PC-9 (cell line): ENCODE measurements at places on chromosomes 11 and 22.
A peak's percentile ranks its signal among the peaks of the same experiment; 100 is the strongest.

- DNase-seq, result no peak
These were observed 100.8 kb downstream of the KIAA1671 start for GRCh38 chr22:25053153-25053805.

DNA sequence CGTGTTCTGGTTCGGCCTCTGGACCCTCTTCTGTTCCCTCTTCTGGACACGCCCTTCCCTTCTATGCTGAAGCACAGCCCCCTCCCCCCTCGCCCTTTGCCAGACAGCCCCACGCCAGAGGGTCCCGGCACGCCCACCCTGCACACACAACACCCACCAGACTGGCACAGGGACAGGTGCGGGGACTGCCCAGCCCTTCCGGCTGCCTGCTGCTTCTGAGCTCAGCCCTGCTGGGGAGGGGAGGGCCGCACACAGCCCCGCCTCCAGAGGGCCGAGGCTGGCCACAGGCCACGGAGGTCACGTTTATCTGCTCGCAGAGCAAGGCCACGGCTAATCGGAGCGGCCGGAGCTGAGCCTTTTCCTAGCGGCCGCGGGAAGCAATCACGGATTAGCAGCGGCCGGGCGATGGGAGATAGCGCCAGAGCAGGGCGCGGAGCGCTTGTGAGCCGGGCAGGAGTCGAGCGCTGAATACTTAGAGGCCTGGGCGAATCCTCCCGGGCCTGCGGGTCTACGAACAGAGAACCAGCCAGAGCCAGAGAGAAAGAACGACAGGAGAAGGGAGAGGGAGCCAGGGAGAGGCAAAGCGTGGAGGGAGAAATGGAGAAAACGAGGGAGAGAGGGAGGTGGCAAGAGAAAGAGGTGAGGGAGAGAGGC lies 21.5 kb downstream of the OTUB1 start:
- DNase-seq, result peak; percentile 74

- no peak for DNase-seq
These were observed 26.4 kb downstream of the VPS37C start for GRCh38 chr11:61134801-61135257.

- DNase-seq, result peak; percentile 47
These were observed 24.2 kb downstream of the UBE2L3 start for GRCh38 chr22:21591695-21592094.

GRCh38 chr22:36301851-36302250 lies 48.9 kb downstream of the APOL1 start:
- peak; percentile 75 for DNase-seq

DNA sequence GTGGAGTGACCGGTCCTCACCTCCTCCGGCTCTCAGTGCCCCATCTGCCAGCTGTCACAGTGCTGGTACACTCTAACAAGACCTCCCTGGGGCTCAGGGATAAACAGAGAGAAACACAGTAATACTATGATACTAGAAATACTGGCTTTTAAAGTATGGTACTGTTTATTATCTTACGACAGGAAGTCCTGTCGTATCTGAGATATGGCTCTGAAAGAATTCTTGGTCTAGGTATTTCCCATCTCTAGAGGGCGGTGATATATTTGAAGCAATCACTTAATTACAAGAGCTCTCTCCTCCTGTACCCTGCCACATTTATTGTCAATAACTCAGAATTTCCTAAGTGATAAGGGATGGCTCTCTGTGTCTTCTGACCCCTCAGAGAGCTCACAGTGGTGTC lies 119.1 kb downstream of the RRM1 start:
- DNase-seq, result no peak

DNA sequence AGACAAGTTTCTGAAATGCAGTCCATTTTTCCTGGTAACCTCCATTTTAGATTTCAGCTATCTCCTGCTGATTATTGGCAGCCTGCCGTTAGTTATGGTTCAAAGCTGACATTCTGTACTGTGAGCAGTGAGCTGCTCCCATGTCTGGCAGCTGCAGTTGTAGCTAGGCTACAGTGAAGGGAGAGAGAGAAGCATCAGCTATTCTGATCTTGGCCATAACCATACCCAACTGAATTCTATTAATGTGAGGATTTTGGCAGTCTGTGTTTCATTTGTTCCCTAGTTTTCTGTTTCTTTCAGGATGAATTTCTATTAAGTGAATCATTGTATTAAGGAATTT lies 33.4 kb downstream of the SIK2 start:
- no peak for DNase-seq

DNA sequence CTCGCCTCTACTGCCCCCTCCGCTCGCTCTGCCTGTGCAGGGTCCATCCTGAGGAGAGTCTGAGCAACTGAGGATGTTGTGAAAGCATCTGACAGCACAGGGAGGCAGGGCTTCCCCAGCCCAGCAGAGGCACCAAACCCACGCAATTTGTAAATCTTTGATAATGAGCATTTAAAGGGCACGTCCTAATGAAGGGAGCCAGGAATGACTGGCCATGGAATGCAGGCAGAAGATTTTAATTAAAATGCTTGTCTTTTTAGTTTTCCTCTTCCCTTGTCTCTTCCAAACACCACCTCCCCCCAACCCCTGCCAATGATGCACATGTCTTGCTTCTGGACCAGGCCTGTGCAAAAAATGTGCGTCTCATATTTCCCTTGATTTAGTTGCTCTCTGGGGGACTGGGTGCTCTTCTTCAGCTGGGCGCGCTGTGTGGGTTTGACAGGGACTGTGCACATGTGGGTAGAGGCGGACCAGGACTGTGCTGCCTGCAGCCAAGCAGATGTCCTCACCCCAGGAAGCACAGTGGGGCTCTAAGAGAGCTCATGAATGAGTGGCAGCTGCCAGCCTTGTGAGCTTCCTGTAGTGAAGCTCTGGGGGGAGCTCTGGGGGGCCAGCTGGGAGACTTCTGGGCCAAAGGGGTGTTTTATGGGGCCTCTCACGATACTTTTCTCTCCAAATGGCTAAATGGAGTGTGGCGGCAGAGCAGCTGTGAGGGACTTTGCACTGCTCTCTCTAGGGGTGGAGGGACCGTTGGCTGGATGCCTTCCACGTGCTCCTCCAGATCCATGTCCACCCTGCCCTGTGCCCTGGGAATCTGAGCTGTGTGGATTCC lies 273.5 kb downstream of the ST3GAL4 start:
- DNase-seq, result no peak

DNA sequence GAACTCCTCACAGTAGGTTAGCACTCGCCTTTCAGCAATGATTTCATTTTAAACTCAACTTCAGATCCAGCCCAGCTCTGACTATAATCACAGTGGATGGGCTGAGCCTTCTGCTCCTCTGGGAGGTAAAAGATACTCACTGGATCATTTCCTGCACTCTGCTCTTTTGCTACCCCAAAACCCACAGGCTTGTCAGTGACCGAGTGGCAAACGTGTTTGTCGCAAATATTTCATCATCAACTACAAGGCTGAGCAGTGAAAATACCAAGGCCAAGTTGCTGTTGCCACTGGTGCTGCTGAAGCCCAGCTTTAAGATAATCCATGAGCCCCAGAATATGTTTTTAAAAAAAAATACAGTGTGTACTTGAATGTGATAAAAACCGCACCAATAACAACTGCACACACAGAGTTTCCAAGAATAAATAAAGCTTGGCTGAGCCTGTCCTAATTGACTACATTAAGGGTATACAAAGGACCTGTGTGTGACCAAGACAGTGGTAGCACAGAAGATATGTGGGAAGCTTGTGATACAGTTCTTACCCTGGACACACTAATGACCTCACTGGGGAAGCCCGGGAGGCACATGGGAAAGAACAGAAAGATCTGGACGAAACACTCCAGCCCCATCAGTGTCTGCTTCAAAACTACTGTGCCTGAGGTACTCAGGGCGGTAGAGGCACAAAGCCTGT lies 41.3 kb downstream of the ABTB2 start:
- no peak for DNase-seq

GRCh38 chr11:77191823-77192495 lies 63.9 kb downstream of the MYO7A start:
- peak; percentile 94 for DNase-seq

- no peak for DNase-seq
These were observed 45.2 kb downstream of the MYEOV start for GRCh38 chr11:69339041-69339733.

GRCh38 chr11:55697817-55698216 lies 35.8 kb downstream of the OR4C6 start:
- DNase-seq, result no peak

- DNase-seq, result no peak
These were observed 34.6 kb downstream of the NFAM1 start for GRCh38 chr22:42397332-42398249.

DNA sequence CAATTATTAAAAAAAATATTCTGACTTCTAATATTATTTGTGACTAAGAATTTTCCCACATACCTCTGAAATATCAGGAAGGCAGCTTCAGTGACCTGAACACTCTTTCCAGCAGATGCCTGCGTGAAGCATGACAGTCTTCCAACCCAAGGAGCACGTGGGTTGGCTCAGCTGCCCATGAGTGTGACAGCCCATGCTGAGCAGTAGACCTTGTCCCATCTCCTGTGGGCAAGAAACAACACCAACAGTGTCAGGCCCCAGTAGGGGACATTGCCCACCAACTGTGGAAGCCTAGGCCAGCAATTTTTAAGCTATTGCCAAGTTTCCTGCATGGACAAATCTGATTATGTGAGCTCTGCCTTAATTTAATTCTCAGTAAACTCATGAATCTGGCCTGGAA lies 66.4 kb upstream of the OLFML1 start:
- no peak for DNase-seq

GRCh38 chr11:66248903-66249302 lies 19.5 kb upstream of the RAB1B start:
- no peak for DNase-seq

DNA sequence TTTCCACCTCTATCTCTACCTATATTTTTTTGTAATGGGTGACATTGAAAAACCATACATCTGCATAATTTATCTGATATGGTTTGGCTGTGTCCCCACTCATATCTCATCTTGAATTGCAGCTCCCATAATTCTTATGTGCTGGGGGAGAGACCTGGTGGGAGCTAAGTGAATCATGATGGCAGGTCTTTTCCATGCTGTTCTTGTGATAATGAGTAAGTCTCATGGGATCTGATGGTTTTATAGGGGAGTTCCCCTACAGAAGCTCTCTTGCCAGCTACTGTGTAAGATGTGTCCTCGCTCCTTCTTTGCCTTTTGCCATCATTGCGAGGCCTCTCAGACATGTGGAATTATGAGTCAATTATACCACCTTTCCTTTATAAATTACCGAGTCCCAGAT lies 551.0 kb upstream of the ANO5 start:
- no peak for DNase-seq

DNA sequence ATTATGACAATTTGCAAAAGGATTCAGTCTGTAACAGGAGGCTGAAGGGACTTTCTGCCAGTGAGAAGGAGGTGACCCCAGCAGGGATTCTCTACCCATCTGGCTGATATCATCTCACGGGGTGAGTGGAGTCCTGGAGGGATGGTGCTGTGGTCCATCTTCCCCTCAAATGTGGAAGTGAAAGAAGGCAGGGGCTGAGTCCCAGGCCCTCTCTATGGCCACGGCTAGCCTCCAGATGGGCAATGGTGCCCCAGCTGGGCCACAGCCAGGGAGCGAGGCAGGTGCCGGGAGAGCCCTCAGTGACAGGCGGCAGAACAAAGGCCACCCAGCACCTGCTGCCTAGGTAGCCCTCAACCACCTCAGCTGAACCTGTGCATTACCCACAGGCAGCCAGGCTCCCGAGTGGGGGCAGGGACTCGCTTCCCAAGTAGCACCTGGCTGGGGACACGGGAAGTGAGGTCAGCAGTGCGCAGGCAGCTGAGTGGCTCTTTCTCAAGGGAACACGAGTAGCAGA lies 6.7 kb downstream of the NECTIN1 start:
- DNase-seq, result no peak

DNA sequence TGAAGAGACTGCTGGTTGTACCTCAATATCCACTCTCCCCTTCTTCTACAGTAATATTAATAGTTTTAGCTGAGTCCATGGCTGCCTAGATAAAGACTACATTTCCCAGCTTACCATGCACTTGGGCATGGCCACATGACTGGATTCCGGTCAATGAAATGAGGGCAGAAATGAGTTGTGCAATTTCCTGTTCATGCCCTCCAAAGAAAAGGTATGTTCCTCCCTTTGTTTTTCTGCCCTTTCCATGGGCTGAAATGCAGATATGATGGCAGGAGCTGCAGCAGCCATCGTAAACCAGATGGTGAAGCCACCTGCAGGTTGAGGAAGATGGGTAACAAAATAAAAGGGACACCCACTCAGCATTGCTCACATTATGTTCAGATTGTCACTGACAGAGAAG lies 15.3 kb upstream of the ELFN2 start:
- DNase-seq, result peak; percentile 76

DNA sequence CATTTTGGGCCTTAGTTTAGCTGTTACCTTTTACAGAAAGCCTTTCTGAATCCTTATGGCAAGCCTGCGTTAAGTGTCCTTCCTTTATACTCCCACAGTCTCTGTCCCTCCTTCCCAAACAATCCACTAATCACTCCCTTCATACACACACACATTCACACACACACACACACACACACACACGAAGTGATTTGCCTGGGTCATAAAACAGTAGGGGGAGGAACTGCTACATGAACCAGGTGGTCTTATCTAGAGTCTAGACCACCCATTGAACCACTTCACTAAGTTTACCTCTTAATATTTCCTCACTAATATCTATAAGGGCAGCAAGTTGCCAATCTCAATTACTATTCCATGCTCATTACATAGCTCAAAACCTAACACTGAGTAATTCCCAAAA lies 196.7 kb upstream of the GUCY1A2 start:
- no peak for DNase-seq

GRCh38 chr11:65780770-65781151 lies at the start of gene AP5B1:
AP5B1 (minus strand) TSS chr11:65780976; CDS start chr11:65780591, 385 bp downstream.
- DNase-seq, result peak; percentile 49

DNA sequence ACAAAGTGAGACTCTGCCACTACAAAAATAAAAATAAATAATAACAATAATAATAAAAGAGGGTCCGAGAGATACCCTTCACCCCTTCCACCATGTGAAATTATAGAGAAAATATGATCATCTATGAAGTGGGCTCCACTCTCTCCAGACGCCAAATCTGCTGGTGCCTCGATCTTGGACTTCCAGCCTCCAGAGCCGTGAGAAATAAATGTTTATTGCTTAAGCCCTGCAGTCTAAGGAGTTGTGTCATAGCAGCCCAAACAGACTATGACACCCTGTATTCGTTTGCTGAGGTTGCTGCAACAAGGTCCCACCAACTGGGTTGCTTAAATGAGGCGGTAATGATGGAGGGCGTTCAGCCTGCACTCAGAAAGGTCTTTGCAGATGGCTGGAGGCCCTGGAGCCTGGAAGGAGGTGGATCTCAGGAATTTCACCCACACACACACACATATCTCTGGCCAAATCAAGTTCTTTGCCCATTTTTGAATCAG lies 7.6 kb upstream of the SEPTIN5 start:
- no peak for DNase-seq

GRCh38 chr22:20552443-20553401 lies 45.3 kb downstream of the MED15 start:
- DNase-seq, result no peak

DNA sequence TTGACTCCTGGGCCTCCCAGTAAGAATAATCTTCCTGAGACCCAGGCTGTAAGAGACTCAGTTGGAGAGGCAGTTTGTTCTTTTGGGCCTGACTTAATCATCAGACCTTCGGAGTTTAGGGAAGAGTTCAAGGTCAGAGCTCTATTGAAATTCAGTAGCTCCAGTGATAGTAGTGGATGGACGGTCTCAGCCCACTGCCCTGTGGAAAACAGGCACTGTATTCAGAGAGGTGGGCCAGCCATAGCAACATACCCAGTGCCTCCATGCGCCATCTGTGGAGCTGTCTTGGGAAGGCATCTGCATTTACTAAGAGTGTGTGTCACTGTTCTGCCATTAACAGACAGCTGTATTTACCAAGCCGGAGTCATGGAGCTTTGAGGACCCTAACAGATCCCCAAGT lies 2.9 kb downstream of the SMARCB1 start:
- no peak for DNase-seq
